Effector memory CD8-positive, alpha-beta T cell (primary cell): ENCODE measurements at places on chromosomes 7 and 10.

DNA sequence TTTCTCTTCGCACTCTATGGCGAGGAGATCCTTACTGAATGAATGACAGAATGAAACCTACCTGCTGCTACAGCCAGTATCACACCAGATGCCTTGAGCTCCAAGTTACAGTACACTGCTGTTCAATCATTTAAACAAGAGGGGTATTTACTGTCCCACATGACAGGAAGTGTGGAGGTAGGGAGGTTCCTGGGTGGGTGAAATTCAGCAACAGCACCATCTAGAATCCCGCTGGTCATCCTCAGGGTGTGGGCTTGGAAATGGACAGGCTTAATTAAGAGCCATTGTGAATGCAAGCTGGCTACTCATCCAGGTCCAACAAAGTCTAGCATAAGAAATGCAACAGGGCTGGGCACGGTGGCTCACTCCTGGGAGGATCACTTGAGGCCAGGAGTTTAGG, 14.7 kb downstream of the CYTH3 start:
- DNase-seq = no peak

DNA sequence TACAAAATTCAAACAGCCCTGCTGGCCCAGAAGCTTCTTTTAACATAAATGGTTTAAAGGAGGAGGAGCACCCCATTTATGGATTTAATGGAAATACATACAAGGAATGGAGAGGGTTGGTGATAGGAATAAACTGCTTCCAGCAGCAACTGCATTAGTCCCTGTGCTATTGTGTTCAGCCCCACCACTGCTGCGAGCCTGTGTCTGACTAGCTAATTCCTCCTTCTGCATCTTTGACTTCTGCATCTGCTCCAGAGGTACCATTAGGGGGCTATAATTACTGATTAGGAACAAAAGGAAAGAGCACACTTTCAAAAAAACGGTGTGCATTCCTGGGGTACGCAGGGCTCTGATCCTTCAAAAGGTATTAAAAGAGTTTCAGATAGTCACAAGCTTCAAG, 24.8 kb downstream of the CDCA7L start:
- DNase-seq = no peak

DNA sequence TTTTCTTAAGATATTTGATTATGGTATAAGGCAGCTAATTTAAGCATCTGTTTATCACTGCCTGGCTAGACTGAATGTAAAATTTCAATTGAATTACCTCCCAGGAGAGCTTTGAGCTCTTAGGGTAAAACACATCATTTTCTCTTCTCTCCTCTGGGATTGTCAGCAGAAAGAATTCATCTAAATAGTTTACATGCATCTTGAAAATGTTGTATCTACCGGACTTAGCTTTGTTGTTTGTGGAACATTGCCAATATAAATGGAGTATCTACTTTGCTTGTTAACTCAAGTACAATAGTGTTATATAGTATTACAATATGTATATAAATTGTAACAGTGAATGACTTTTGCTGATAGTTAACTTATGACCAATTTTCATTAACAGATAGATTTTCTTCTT, 73.3 kb downstream of the TAF3 start:
- no peak for DNase-seq

- DNase-seq = no peak
Measured at GRCh38 chr10:113843972-113844485, 9.9 kb downstream of the DCLRE1A start.

DNA sequence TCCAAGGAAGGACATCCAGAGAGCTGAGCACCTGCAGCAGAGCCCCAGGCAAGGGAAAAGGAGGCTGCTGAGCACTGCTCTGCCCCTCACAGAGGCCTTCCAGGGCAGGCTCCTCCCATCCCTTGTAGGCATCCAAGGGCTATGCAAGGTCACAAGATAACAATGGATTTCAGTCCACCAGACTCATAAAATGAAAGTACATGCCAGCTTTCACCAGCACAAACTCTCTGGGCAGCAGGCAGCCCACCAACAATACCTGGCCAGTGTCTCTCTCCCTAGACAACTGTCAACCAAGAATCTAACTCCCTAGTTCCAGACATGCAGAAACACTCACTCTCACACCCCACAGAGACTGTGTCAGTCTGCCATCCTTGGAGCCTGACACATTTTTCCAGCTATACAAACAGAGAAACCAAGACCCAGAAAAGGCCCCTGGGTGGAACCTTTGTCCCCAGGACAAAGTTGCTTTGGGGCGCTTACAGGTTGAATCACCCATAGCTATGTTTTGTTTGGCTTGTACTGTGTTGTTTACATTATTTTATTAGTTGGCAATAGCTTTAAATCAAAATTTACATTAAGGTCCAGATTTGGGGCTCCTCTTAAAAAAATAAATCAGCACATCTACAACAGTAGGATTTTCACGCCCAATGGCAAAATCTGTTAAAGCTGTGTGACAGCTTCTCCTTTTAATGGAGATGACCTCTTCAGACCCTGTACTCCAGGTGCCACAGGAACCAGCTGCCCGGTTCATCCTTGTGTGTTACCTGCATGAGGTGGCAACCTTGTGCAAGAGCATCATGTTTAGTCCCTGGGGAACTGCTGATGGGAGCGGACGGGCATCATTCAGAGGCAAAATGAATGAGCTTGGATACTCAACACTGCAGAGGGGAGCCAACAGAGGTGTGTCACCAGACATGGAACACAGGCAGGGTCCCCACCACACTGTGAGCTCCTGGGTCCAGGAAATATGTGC, 5.2 kb downstream of the GRID1 start:
- no peak for DNase-seq

DNA sequence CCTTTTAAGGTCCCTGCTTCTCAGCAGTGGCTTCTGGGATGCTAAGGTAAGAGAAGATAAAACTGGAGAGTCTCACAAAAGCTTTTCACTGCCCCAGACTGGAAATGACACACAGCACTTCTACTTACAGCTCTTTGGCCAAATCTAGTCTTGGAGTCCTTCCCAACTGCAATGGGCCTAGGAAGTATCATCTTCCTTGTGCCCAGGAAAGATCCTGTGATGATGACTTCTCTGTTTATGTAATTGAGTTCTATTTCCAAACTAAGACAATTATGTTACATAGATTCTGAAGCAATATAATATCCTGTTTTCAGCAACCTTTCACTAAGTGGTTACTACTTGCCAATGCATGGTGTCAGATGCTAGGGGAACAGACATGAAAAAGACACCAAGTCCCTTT, 234.1 kb downstream of the PTEN start:
- no peak for DNase-seq

GRCh38 chr7:108525327-108525984, 479 bp downstream of the PNPLA8 start:
- DNase-seq = no peak

GRCh38 chr10:118407777-118408176, 65.7 kb upstream of the FAM204A start:
- DNase-seq = no peak

DNA sequence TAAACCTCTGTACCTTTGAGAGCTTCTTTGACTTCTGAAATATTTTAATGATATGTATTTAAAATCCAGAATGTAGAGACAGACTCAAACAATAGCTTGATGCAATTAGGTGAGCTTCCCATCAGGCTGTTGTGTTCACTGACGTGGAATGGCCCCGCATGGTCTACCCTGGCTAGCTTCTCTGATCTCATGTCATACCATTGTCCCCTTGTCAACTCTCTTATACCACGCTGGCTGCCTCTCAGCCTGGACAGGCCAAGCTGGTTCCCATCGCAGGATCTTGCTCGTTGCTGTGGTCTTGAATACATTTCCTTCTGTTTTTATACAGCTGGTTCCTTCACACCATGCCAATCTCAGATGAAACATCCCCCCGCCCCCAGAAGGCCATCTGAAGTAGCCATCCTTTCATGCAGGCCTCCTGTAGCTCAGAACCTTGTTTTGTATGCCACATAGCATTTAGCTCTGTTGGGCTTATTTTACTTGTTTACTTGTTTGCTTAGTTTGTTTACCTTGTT, 84.2 kb downstream of the FANK1 start:
- no peak for DNase-seq

- no peak for DNase-seq
Measured at GRCh38 chr7:1243964-1244416, 11.3 kb downstream of the UNCX start.

DNA sequence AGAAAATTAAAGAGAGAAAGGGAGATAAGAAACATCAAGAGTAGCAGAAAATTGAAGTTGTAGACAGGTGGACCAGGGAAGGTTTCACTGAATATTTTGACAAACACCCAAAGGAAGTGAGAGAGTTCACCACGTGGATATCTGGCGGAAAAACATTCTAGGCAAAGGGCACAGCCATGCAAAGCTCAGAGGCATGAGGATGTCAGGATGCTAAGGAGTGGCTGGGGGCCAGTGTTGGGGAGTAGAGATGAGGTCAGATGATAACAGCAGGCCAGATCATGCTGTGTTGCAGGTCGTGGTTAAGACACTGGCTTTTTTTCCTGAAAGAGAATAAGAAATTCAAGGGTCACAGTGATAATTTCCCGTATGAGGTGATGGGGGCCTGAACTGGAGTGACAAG, 181.9 kb downstream of the DGKI start:
- no peak for DNase-seq

DNA sequence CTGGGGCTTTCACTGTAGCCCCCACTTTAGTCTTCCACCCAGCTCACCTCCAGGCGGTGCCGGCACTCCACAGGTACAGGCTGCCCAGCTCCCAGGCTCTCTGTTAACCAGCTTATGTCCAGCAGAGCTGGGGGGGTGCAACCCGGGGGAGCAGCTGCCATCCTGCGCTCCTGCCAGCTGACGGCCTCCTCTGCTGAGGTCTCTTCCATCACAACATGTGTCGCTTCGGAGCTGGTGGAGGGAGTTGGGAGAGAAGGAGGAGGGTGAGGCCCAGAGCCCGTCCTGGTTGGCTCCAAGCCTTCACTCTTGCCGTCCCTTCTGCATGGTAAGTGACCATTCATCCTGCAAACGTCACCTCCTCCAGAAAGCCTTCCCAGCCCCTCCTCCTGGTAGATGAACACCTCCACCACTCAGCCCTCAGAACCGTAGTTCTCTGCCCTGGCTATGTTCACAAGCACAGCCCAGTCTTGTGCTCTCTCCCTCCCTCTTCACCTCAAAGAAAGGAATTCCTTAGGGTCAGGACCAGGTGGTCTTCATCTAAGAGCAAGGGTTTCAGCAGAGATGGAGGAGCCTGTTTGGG, 1.6 kb downstream of the POLM start:
- DNase-seq = no peak

- no peak for DNase-seq
Measured at GRCh38 chr10:67665491-67665890, 30.5 kb downstream of the CTNNA3 start.

DNA sequence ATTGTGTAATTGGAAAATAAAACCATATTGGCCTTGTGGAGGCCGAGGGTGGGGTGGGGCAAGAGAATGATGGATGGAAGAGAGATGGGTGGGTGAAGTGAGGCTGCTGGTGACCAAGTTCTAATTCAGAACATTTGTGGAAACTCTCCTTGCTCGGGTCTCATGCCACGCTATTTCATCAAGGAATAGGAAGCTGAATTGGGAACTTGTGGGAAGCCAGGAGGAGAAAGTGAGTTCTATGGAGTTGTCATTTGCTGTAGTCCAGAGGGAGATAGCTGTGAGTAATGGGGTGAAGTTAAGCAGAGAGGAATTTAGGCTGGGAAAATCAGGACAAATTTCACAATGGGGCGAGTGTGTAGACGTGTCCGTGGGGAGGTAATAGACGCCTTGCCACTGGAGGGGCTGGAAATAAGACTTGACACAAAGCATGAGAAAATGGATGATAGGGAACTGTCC, 339.2 kb downstream of the LRMDA start:
- DNase-seq = no peak

DNA sequence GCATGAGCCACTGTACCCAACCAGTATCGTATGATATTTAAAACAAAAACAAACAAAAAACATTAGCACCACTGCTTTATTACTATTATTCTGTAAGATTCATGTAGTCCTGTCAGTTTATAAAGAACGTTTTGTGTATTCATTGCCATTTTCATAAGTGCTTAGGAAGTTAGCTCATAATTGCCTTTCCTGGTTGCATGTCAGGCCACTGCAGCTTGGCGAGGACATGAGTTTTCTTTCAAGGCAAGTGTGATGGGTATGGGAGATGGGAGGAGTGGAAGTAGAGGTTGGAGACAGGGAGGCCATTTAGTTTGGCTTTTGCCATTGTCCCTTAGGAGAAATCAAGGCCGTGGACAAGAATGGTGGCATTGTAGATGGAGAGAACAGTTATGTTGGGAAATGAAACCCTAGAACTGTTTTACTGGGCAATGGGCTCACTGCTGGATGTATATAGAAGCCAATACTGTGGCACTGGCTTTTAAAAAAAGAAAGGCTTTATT, 48.9 kb downstream of the TYW1 start:
- DNase-seq = no peak

- no peak for DNase-seq
Measured at GRCh38 chr10:6986927-6987326, 406.9 kb upstream of the PRKCQ start.
